ENCODE measurements at places on chromosomes 13 and 19.

DNA sequence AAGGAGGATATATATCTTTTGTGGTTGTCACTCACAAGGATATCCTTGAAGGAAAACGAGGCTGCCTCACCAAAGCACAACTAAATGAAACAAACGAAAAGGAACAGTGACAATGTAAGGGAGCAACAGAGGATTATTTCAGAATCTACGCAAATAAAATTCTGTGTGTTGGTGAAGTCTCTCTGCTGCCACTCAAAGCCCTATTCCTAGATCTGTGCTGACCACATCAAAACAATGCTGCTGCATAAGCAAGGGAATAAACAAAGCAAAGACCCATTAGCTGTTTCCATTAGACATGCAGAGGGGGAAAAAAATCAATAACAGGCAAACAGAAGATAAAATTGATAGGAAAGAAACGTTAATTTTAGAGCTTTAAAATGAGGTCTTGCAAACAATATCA, 204.4 kb downstream of the MZT1 start:
- DNase-seq: no peak

DNA sequence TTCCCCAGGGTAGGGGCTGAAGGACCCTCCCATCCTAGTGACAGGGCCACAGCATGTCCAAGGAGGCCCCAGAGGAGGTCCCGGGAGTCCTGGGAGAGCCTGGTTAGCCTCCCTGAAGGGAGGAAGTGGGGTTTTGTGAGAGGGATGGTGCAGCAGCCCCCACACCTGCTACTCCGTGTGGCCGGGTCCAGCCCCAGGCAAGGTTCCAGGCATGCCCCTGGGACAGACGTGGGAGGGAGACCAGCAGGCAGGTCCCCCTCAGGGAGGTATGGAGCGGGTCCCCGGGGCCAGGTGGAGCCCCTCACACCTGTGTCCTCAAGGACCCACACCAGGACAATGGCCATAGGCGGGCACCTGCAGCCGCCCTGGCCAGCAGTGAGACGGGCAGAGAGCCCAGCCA, 1.9 kb upstream of the F7 start:
- DNase-seq: no peak

- DNase-seq: no peak
Observed at GRCh38 chr19:13665125-13665905, 99.0 kb upstream of the MRI1 start.

- no peak for DNase-seq
Observed at GRCh38 chr13:40966298-40966697, 52.8 kb downstream of the ELF1 start.

DNA sequence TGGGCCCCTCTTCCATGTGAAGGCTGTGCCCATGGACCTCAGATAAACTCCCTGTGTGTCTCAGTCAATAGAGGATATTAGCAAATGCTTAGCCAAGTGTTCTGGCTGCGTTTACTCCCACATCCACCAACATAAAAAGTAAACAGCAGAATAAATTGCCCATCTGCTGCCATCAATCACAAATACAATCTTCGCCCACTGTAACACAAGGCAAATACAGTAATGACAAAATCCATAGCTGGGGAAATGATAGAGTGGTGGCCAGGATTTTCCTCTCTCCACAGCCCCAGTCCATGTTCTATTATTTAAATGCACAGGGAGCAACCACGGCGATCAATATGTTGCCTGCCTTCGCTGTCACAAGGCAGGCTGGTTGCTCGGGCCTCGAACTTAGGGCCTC, 376.5 kb downstream of the UQCRFS1 start:
- no peak for DNase-seq

Measured in uterus (tissue), 4 donors.